ENCODE measurements at places on chromosomes 2 and 18.

DNA sequence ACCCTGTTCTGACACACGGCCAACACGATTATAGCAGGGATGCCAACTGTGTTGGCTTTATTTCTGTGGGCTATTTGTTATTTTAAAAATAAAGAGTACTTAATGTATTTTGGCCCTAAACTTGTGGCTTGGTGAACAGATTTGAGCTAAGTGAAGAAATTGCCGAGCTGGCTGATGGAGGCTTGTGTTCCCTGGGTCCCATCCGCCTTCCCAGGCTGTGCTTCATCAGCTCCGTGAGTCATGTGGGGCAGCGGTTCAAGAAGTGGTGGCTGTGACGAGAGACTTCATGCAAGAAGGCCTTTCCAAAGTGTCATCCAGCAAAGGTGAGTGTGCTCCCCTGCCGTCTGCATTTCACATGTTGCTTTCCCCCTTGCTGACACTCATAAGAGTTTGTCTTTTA, 73.6 kb upstream of the NCK2 start:
- DNase-seq: no peak

DNA sequence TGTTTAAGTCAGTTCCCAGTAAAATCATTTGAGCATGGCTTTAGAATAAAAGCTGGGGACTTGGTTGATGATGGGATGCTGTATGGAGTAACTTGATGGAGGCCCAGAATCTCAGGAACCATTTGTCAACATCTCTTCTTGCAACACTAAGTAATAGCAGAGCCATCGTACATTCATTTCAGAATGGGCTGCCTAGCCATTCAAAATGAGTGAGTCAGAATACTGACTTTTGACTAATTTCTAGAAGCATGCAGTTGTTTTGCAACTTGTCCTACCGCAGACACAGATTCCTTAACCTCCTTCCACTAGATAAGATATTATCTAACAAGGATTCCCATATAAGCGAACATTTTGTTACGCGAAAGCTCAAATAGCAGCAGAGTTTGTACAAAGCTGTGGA, 229.5 kb downstream of the CNTNAP5 start:
- DNase-seq: no peak

- no peak for DNase-seq
Measured at GRCh38 chr2:242011167-242011513, 141.6 kb downstream of the RTP5 start.

DNA sequence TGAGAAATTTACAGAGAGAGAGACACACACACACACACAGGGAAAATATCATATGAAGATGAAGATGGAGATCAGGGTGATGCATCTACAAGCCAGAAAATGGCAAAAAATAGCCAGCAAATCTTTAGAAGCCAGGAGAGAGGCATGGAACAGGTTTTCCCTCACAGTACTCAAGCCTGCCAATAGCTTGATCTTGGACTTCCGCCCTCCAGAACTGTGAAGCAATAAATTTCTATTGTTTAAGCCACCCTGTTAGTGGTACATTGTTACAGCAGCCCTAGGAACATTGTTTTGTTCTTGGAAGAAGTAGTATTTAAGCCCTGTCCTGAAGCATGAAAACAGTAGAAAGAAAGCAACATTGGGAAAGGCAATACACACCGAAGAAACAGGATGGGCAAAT, 292.0 kb upstream of the LRP1B start:
- DNase-seq: no peak

GRCh38 chr18:75051757-75052156, 157.2 kb downstream of the PTGR3 start:
- no peak for DNase-seq

DNA sequence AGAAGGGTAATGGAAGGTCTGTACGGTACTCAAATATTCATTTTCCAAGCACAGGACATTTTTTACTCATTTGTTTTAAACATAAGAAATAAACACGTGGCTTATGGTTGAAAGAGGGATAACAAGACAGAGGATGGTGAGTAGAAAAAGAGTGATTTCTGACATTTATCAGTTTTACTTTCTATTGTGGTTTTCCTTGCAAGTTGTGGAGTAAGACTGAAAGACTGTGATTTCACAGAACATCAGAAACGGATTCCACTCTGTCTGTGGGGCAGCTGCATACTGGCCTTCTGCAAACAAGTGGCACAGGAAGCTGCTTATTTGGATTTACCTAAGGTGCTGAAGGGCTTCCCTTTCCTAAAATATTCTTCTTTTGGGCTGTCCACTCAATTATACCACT, 122.2 kb upstream of the ITGB6 start:
- DNase-seq: no peak

DNA sequence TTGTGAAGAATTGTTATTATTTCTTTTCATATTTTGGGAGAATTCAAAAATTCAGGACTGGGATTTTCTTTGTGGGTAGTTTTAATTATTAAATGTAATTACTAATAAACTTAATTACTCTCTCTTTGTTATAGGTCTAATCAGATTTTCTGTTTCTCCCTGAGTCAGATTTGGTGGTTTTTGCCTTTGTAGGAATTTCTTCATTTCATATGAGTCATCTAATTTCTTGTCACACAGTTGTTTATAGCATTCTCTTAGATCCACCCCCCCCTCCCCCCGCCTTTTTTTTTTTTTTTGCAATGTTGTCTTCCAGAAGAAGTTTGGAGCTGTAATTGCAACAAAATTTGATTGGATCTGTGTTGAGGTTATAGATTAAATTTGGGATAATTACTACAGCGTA, 26.0 kb upstream of the GALR1 start:
- no peak for DNase-seq

DNA sequence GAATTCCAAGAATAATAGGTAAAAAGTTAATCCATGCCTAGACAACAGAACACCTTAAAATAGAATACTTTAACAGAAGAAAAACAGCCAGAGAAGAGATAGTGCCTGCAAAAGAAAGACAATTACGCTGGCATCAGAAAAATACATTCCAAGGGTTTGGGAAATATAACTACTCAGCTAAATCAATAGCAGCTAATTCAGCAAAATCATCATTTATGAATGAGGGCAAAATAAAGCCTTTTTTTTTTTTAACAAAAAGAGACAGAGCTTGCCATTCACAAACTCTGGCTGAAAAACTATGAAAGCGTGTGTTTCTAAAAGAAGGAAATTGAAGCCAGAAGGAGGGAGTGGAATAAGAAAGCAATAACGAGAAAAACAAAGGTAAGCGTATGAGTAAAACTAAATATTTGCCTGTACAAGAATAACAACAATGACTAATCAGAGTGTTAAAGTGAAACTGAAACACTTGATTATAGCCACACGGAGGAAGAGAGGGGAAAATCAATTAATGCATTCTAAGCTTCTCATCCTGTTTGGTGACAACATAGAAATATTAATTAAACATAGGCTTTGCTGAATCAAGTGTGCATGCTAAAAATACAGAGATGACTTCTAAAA, 90.2 kb downstream of the EHD3 start:
- DNase-seq: no peak

GRCh38 chr2:113720167-113720566, 36.3 kb downstream of the SLC35F5 start:
- DNase-seq: peak; percentile 12

DNA sequence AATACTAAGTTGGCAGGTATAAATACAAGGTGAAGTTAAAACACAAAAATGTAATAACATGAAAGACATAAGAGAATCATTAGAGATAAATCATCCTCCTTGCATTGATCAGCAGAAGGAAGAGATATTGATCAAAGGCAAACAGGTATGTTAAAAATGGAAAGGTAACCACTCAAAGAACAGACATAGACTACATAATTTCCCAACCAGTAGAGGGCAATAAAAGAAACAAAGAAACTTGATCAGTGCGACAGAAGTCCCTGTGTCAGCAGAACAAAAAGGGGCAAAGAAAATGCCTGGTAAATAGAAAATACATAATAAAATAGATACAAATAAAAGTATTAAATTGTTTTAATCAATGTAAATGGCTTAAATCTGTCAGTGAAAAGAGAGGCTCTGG, 53.6 kb downstream of the FAM228A start:
- DNase-seq: peak; percentile 44

DNA sequence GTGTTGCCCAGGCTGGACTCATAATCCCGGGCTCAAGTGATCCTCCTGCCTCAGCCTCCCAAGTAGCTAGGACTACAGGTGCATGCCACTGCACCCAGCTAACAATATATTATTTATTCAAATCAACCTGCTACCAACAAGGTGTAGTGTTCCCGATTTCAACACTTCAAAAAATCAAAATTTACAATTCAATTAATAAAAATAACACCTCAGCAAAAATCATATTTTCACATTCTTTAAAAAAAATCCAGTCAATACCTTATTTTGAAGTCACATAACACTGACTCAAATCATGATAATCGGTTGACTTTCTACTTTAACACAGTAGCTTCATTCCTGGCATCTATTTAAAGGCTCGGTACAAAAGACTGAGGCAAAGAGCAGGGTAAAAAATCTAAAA, 7.2 kb downstream of the GPR75 start:
- DNase-seq: no peak

DNA sequence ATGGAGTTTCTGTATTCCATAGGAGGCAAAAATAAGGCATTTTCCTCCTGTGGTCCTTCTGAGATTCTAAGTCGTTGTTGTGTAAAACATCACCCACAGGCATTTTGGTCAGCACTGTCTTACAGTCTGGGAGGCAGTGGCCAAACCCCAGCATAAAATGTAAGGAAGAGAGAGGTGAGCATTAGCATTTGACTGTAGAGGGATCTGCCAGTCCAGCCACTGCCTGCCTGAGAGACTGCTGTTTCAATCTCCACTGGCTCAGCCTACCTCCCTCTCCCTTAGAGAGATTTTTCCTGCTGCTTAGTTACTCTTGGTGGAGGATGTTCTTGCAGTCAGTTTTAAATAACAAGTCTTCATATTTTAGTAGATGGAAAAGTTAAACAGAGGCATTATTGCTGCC, 77.0 kb downstream of the ARHGEF33 start:
- DNase-seq: no peak

- no peak for DNase-seq
Measured at GRCh38 chr2:203710226-203710625, 3.8 kb downstream of the CD28 start.

GRCh38 chr2:64192125-64192479, 47.9 kb upstream of the PELI1 start:
- DNase-seq: no peak

DNA sequence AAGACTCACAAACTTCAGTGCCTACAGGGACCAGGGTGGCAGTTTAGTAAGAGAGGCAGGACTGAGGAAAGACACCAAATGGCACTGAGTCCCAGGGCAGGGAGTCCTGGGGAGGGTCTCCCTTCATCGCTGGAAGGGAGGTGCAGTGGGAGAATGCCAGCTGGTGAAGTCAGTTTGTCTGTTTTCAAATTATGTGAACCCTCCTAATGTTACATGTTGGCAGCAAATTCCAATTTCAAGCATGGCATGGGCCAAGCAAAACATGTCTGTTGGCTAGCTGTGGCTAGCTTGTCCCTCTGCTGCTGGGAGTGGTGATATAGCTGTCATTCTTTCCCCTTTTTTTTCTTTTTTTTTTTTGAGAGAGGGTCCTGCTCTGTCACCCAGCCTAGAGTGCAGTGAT, 55.9 kb upstream of the HAAO start:
- DNase-seq: no peak

DNA sequence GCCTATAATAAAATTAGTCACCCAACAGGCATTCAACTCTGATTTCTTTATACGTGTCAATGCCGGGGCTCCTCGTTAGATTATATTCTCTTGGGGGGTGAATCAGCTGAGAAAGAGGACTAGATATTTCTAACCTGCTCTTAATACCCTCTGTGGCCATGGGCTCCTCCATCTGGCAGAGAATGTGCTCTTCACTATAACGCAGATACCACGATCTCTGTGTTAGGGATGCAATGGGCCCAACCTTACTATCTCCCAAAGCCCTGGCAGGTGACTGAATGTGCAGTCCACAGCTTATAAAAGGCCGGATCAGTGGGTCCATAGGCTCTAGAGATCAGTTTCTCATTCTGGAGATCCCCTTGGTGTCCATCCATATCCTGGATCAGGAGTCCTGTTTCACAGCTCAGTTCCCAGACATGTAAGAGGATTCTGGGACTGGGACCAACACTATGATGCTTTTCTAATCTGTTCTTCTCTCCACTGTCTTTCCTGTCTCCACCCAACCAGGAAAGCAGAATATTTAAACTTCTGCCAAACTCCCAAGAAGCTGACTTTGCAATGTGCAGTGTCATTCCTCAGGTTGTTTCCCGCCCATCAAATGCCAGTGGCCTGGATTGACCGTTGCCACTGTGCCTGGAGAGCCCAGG, 71.4 kb upstream of the CELF4 start:
- DNase-seq: no peak

GRCh38 chr2:161206471-161207032, 46.3 kb downstream of the TANK start:
- DNase-seq: no peak

DNA sequence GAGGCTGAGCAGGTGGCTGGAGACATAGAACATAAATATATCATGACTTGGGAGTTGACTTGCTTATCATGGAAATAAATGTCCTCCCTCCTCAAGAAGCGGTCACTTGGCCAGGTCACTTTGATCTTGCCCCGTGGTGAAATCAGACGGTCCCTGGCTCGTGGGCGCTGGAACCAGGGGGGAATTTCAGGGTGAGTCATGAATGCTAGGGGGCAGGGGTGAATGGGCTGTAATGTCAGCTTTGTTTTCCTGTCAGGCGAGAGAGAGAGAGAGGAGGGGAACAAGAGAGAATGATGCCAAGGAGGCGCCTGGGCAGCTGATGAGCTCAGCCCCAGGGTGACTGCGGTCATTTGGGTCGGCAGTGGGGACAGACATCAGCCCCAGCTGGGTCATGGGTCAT, 47.7 kb downstream of the RRM2 start:
- DNase-seq: no peak

GRCh38 chr2:114421781-114422180, 20.7 kb upstream of the DPP10 start:
- no peak for DNase-seq

DNA sequence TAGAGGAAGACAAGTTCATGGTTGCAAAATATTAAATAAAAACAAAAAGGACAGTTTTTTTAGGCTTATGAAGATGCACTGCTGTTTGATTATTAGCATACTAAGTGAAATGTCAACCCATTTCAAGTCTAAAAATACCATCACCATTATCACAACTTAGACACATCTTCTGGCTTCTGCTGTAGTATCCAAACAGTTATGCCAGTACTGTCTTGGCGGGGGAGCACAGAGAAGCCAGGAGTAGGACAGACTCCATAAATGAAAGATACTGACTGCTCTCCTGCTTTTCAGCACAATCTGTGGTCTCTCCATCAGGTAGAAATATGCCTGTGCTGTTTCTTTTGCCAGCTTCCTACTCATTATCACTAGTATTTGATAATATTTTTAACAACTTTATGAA, 179.2 kb upstream of the DSEL start:
- DNase-seq: no peak

DNA sequence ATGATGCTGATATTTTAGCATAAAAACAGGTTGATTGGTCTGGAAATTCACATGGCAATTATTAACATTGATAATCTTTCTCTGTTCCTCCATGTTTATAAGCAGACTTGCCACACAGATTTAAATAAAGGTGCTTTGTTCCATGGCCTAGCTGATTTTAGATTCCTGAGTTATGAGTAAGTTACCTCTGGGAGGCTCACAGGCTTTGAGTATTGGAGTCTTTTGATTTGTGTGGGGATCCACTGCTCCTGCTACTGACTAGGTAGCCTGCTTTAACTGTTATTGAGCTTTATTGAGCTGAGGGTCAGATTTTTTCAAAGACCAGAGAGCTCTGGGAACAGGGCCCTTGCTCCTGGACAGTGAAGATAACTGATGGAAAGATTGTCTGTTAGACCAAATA, 166.1 kb downstream of the ANKRD30B start:
- no peak for DNase-seq

Measured in NCI-H2171 (cell line).